Posterior cingulate gyrus (tissue), 11 donors: ENCODE measurements at places on chromosomes 1 and 21.

DNA sequence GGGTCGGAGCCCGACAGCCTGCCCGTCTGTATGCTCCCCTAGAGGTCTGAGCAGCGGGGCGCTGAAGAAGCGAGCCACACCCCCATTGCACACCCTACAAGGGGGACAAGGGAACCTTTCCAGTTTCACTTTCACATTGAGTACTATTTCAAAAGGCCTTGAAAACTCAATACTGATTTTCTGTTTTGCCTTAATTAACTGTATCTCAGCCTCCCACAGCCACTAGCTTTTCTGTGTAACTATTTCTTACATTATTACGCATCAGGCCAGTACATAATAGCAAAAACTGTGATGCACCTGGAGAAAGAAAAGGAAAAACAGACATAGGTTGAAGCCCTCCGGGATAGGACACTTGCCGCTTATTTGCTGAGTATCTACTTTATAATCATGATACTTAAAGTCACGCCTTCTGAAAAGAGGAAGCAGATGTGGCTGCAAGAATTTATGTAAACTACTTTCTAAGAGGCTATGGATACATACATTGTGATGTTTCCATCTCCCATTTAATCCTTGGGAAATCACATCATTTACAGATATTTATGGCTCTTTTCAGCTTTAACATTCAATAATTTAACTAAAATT, 1719.5 kb downstream of the MRPL39 start:
- no peak for DNase-seq

DNA sequence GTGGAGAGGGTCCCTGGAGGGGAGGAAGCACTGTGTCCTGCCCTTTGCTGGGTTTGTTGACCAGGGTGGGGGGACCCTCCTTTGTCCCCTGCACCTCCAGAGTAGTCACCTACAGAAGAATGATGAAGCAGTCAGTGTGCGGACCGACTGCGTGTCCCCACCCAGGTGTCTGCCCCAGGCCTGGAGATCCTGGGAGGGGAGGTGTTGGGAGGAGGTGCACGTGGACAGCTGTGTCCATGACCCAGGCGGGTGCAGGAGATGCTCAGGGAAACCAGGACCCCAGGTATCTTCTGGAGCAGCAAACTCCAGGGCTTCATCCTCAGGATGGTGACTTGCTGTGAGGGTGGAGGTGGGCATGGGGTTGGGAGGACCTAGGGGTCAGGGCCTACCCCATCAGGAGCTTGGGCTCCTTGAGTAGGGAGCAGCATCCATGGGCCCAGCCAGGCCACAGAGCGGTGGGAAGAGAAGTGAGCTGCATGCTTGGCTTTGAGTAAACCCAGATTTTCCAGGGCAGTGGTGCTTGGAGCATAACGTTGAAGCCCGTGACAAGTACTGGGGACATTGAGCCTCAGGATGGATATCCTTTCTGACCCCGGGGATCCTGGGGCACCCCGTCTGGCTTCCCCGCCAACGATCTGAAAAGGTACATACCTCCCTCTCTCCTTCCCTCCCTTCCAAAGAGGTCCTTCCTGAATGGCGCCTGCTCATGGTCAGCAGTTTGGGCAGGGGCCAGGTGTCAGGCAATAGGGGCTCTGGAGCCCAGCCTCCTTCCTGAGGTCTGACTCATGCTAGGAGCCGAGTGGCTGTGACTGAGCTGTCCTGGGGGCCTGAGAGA, 13.7 kb downstream of the ACTRT2 start:
- DNase-seq: peak; percentile 5

DNA sequence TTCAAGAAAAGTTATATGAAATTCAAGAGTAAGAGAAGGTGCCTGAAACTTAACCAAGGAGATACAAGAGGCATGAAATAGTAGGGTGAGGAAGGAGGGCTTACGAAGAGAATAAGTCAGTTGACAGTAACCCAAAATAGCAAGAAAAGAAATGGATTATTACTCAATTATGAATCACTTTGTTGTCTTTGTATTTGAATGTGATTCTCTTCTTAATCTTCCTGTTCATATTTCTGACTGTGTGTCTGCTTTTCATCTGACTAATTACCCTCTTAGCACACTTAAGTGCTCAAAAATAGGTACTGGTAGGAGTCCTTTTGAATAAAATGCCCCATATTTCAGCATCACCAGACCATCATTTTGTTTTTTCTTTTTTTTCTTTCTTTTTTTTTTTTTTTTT, 39.4 kb downstream of the GLMN start:
- DNase-seq: no peak

DNA sequence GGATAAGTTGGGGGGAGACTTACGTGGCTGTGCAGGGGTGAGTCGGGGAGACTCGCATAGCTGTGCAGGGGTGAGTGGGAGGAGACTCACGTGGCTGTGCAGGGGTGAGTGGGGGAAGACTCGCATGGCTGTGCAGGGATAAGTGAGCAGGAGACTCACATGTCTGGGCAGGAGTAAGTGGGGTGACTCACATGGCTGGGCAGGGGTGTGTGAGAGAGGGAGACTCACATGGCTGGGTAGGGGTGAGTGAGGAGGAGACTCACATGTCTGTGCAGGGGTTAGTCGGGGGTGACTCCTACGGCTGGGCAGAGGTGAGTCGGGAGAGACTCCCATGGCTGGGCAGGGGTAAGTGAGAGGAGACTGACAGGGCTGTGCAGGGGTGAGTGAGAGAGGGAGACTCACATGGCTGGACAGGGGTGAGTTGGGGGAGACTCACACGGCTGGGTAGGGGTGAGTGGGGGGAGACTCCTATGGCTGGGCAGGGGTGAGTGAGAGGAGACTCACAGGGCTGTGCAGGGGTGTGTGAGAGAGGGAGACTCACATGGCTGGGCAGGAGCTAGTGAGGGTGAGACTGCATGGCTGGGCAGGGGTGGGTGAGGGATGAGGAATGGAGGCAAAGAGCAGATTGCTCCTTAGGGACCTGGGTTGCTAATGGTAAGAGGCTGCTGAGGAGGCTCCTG, 56.0 kb upstream of the ABCG1 start:
- no peak for DNase-seq

- DNase-seq: no peak
Measured at GRCh38 chr1:15584489-15585363, at the start of gene AGMAT. Gene AGMAT, minus strand, starts transcription at chr1:15585051. Its CDS starts 84 bp downstream, at chr1:15584967.

DNA sequence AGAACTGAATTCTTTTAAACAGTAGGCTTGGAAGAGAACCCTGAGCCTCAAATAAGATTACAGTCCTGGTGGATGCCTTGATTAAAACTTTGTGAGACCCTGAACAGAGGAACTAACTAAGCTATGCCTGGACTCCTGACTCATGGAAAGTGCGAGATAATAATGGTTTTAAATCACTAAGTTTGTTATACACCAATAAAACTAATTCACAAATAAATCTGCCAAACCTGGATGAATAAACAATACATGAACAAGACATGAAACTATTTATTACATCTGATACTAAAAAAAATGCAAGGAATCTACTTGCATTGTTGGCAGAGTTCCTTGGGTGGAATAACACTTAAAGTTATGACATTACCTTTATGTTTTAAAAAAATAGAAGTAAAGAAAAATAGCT, 118.4 kb downstream of the PIGK start:
- DNase-seq: no peak

DNA sequence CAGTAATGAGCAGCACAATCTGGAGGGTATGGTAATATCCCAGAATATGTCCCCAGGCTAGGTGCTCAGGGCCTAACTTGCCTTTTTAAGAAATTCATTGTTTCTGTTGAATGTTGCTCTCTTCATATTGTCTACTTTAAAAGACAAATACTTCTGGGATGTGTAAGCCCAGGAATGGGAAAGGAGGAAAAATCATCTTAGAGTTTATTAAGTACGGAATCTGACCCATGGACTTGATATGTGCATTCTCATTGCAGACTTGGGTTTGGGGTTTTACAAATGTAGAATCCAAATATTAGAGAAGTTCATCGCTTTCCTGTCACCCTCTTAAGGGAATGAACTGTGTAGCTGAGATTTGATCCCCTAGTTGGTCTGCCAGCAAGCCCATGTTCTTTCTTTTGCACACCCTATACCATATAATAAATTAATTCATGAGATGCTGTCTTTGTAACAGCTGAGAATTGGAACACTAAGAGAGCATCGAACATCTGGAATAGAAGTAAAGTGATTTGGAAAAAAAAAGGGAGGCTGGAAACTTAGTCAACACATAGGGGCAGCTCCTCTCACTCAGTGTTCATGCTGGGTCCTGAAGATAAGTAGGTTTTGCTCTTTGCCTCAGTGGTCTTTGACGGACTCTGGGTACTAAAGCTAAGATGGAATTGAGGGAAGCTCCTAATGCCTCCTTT, 235.8 kb upstream of the C1orf105 start:
- no peak for DNase-seq

DNA sequence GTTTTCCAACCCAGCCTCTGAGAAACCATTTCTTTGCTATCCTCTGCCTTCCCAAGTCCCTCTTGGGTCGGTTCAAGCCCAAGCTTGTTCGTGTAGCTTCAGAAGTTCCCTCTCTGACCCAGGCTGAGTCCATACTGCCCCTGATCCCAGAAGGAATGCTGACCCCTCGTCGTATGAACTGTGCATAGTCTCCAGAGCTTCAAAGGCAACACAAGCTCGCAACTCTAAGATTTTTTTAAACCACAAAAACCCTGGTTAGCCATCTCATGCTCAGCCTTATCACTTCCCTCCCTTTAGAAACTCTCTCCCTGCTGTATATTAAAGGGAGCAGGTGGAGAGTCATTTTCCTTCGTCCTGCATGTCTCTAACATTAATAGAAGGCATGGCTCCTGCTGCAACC, 23.8 kb downstream of the EIF2D start:
- no peak for DNase-seq

DNA sequence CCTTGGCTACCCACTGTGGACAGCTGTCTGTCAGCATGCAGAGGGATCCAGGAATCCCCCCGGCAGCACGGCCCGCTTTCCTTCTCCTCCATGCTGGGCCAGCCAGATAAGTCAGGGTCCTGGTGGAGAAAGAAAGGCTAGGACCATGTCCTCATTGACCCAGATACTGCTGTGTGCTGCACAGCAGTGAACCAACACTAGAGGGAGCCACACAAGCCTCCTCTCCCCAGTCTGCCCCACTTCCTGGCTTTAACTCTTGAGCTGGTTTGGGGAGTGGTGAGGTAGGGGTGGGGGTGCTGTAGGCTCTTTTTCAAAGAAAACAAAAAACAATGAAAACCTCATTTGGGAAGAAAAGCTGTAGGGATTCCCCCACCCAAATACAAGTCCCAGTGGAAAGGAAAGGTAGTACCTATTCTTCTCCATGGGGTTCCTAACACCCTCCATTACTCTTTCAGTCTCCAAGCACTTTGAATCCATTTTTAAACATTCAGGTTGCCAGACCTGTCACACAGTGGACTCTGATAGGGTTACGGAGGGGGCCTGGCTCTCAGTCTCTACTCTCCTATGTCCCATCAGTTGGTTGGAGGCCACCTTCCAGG, 84.9 kb upstream of the CD1D start:
- DNase-seq: no peak

DNA sequence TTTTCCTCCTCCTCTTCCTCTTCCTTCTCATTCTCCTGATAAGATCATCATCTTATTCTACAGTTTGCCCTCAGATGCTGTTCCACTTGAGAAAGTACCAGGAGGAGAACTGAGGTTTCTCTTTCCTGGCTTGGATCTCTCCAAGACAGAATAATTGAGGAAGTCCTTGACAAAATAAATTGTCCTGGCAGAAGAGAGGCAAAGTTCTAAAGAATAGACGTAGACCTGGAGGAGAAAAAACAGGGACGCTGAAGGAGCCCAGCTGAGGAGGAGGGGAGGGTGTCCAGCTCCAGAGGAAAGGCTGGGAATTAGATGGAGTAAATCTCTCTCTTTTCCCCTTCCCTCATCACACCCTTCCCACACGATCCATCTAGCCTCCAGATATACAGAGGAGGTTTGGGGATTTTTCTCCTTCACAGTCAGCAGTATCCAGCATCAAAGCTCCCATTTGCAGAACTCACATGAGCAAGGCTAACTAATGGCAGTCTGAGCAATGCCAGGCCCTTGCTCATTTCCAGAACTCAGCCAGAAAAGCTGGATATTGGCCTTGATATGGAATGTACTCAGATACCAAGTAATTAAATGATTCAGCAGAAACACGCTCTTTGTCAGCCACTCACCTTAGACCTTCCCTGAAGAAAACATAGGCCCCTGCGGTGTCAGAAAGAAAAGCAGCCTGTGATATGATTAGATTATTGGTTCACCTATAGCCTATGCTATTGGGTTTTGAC, 5.1 kb upstream of the GNG12 start:
- DNase-seq: no peak

GRCh38 chr1:109819906-109820305, 56.2 kb upstream of the EPS8L3 start:
- DNase-seq: no peak

- DNase-seq: no peak
Measured at GRCh38 chr1:52662645-52663313, 29.8 kb downstream of the SHISAL2A start.

- DNase-seq: no peak
Measured at GRCh38 chr1:100606438-100606837, 68.5 kb downstream of the GPR88 start.

- DNase-seq: no peak
Measured at GRCh38 chr1:151132335-151133017, 14.0 kb downstream of the SEMA6C start.

DNA sequence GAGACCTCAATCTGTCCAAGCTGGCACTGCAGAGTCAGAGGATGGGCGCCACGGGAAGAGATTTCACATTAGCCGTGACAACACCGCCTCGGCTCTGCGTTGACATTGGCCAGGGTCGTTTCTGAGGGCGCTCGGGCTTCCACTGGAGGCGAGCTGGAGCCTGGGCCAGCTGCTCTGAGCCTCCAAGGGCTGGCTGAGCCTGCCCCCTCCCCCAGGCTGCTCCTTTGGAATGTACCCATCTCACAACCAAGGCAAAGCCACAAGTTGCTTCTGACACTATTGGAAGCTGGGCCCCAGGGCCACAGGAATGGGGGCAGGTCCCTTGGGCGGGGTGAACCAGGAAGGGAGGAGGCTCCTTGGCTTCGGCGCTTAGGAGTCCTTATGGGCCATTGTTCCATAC, 12.7 kb downstream of the GPR3 start:
- no peak for DNase-seq

GRCh38 chr1:65911679-65912078, 119.0 kb downstream of the PDE4B start:
- DNase-seq: no peak

- DNase-seq: no peak
Measured at GRCh38 chr1:90854397-90854924, 137.4 kb upstream of the BARHL2 start.

GRCh38 chr1:168400139-168400538, 119.5 kb downstream of the TBX19 start:
- DNase-seq: no peak

- no peak for DNase-seq
Measured at GRCh38 chr1:107626073-107626796, 338.7 kb downstream of the VAV3 start.

GRCh38 chr1:165545974-165546373, 2.2 kb downstream of the LRRC52 start:
- no peak for DNase-seq

DNA sequence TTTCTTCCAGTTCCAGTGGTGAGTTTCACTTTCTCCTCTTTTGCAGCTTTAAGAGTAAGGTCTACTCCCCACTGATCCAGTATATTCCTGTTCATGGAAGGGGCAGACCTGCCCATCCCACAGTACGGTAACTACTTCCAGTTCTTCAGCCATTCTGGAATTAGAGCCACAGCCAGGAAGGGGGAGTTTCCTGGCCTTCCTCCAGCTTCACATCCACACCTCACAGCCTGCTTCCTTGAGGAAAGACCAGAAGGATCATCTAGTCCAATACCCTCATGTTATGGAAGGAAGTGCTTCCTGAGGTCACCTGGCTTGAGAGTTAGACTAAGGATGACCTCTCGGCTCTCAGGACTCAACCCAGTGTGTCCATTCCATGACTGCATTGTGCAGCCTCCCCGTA, 597.8 kb downstream of the KIF26B start:
- no peak for DNase-seq

GRCh38 chr1:161226320-161226711, 456 bp downstream of the TOMM40L start:
- no peak for DNase-seq
